ENCODE measurements at places on chromosomes 11 and 22.

GRCh38 chr22:38608992-38609750 is 39.2 kb upstream of the DMC1 start:
- no peak for DNase-seq

- DNase-seq = no peak
These were observed 522.8 kb upstream of the LUZP2 start for GRCh38 chr11:23974051-23974450.

DNA sequence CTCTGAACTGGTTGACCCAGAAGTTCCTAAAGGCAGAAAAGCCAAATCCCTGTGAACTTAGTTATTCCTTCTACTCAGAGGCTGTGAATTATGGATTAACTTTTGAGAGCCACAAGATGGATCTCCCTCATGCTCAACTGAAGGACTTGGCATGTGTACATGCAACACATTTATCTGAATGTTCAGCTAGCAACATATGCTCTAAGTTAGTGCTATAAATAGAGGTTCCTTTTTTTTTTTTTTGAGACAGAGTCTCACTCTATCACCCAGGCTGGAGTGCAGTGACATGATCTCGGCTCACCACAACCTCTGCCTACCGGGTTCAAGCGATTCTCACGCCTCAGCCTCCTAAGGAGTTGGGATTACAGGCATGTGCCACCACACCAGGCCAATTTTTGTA is 40.1 kb downstream of the EIF4ENIF1 start:
- DNase-seq = no peak

GRCh38 chr11:112339566-112339965 is 78.9 kb upstream of the PLET1 start:
- DNase-seq = no peak

DNA sequence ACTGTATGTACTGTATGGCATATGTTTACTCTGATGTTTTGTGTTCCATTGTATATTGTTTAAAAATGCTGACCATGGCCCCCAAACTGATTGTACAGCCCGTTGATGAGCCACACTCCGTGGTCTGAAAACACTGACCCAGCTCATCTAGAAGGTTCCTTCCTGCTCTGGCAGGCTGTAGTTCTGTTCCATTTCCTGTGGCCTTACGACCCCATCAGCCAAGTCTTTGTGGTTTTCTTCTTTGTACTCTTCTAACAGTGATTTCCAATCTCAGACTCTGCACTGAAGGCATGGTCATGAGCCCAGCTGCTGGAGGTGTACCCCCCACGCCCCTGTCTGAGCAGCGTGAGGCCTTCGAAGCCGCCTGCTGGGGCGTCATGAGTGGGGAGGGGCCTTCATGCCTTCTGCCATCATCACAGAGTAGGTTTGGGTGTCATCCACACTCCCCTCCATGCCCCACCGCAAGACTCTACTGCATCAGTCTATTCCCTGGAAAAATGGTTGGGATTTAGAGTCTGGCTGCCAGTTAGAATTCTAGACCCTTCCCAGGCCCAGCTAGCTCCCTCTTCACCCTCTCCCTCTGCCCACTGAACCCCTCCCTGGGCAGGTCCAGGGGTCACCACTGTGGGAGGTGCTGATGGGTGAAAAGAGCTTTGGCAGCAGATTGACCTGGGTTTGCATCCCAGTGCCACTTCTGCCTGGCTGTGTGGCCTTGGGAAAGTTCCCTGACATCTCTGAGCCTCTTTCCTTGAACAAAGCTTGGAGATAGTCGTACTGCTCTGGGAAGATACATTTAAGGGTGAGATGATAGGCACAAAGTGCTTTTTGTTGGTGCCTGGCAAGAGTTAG is 11.3 kb upstream of the C11orf96 start:
- DNase-seq = no peak

DNA sequence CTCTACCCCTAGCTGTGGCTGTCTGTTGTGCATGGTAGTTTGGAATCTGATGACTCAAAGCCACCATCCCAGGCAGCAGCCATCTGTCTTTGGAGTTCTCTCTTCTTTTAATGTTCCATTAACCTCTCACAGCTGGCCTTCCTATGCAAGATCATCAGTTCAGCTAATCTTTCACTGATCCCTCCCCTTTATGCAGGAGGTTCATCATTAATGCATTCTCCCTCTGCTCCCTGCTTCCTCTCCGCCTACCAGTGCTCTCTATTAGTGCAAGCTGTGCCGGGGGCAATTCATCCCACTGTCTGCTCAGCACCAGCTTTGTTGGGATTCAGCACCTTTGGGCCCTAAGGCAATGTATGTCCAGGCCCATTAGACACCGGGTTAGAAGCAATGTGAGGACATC is 413.0 kb upstream of the LRRC4C start:
- no peak for DNase-seq

GRCh38 chr11:40054631-40055030 is 1404.8 kb downstream of the LRRC4C start:
- DNase-seq = no peak

GRCh38 chr11:7057641-7058040 is 31.2 kb upstream of the RBMXL2 start:
- DNase-seq = no peak

- no peak for DNase-seq
These were observed 70.7 kb downstream of the ARFGAP2 start for GRCh38 chr11:47105974-47106373.

- no peak for DNase-seq
These were observed 36.2 kb downstream of the SERPINH1 start for GRCh38 chr11:75598264-75598663.

GRCh38 chr11:31643857-31644256 is 134.3 kb downstream of the ELP4 start:
- no peak for DNase-seq

- DNase-seq = no peak
These were observed 82.4 kb downstream of the AASDHPPT start for GRCh38 chr11:106159836-106160235.

DNA sequence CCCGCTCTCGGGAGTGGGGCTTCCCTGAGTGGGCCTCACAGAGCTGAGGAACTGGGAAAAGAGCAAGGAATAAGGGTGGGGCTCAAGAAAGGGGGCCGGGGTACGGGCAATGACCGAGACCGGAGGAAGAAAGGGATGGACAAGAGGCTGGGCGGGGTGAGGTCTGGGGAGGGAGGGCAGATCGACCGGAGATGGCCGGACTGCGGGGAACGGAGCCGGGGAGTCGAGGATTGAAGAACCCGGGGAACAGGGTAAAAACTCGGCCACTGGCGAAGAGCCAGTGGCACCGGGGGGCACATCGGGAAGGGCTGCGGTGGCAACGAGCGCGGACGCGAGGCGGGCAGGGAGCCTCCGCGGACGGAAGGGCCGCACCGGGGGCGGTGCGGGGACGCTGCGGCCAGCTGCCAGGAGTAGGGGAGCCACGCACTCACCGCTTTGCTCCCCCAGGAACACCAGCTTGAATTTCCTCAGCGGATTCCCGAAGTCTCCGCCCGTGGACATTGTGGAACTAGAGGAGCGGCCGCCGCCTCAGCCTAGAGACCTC is 667 bp downstream of the RAB6A start:
- peak; percentile 9 for DNase-seq

- DNase-seq = no peak
These were observed 1025.8 kb downstream of the FAM181B start for GRCh38 chr11:81707881-81708280.

DNA sequence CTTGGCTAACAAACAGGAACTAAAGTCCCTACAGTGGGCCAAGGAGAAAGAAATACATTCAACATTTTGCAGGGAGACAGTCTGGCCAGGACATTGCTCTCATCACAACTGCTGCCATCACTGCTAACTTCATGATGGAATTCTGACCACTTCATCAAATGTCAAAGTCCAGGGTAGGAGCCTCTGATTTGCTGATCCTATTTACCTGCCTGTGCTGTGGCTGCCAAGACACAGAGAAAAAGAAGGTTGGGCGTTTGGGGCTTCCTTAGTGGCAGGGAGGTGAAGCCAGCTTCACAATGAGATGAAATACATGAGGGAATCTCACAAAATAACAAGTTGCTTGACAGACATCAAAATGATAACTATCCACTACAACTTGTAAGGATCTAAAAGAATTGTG is 343.9 kb upstream of the CADM1 start:
- DNase-seq = no peak

DNA sequence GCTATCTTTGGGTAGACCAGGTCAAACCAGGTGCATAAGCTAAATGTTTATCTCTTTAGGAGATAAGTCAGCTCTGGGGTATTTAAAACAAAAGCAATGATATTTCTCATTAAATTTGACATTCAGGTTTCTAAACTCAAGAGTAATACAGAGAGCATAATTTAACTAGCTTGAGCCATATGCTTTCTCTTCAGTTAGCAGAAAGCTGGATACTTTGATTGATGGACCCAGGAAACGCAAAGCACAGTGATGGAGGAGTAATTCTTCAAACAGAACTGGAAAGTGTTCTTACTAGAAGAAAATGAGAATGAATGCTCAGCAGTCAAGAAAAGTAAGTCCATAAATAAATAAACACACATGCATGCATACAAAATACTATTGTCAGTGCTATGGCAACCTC is 885.7 kb upstream of the RAG2 start:
- no peak for DNase-seq

GRCh38 chr11:85867751-85868150 is 12.6 kb downstream of the CCDC83 start:
- DNase-seq = no peak

DNA sequence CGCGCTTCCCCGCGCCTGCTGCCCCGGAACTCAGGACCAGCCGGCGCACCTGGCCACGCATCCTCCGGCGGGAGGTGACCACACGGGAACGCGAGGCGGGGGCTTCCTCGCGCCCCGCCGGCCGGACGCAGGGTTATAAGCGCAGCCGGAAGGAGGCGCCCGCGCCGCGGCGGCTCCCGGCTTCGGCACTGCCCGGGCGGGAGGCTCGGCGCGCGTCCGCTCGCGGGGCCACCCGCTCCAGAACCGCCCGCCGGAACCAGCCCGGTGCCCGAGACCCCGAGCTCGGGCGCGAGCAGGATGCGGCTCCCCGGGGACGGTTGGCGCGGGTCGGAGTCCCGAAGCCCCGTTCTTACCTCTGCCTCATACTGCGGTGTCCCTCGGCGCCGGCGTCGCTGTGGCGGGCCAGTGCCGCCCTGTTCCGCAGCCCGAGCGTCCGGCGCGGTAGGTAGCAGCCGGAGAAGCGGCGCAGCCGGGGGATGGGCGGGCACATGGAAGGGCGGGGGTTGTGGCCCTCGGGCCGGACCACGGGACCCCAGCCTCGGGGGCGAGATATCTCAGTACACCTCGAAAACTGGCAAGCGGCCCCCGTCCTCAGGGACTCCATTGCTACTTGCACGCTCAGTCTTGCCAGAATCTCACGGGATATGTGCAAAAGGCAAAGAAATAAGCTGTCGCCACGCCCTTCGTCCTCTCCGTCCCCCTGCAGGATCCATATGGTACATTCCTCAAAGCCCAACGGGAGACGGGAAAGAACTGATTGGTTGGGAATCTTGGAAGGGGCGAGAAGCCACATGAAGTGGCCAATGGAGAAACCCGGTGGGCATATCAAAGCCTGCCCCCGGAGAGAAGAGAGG is 23.1 kb downstream of the MICAL3 start:
- DNase-seq = peak; percentile 64

DNA sequence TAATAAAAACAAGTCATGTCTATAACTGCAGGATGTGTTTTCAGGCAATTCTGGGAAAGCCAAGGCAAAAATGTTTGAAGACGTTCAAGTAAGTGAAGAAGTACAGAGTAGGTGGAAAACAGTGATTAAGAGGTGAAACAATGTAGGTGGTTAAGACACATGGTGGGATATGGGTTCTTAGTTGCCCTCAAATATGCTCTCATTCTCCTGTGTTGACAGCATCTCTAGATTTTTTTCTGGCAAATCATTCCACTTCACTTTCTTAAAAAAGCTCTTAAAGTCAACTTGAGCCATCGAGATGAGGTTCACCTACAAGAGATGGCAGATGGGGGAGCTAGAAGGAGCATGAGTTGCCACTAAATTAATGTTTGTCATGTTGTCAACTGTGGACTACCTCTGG is 1041.0 kb upstream of the CNTN5 start:
- no peak for DNase-seq

DNA sequence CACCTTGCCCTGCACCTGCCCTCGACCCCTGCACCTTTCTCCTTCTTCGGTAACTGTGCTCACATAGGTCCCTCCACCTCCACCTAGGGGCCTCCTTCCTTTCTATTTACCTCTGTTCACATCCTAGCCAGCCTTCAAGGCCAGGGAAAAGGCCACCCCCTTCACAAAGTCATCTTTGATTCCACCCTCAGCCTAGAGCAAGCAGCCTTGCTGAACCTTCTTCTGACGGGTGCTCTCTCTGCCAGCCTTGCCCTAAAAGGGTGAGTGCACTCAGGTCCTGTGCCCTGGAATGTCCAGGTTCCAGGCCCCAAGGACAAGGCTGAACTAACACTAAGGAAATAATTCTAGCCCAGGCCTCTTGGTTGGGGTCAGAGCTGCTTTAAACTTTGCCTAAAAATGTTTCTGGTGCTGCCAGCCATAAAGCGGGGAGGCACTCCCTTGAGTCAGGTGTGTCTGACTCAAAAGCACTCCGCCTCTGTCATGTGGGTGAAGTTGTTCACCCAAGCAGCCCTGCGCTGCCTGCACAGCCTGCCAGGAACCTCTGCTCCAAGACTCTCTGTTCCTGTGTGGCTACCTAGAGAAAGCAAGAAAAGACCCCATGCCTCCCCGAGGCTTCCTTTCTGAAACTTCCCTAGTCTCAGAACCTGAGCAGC is 9.2 kb upstream of the FAM83F start:
- no peak for DNase-seq

DNA sequence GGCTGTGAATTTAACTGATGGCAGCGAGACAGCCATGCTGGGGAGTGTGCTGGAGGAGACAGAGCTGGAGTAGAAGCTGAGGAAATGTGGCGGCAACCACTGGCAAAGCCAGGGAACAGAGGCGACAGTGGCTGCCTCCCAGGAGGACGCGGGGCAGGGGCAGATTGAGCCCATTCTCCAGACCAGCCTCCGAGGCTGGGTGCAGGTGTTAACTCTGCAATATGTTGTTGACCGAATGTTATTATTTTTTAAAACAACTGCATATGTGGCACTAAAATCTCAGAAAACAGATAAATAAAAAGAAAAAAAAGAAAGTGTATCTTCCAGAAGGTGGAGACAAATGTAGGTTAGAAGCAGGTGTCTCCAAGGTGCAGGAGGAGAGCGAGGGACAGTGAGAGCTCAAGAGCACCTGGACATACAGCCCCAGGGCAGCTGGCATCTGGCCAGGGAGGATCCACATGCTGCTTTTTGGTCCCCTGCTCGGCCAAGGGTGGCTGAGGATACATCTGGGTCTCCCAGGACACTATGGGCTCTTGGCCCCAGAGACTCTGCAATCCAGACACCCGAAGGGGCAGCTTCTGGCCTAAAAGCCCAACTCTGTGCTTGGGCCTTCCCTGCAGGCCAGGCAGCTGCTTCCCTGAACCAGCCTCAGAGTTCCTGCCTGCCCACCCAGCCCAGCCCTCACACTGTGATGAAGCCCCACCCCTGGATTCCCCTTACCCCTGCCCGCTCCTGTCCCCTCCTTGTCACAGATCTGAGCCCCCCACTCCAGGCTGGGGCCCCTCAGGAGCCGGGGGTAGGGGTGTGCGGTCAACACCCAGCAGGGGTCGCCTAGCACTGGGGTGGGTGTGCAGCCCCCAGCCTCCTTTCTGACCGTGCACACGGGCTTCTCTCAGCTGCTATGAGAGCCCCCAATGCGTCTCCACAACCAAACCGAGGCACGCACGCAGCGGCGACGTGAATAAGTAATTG is 12.9 kb downstream of the RTN4R start:
- no peak for DNase-seq

- DNase-seq = no peak
These were observed 8.4 kb downstream of the LRRC74B start for GRCh38 chr22:21054046-21054713.

Measured in stimulated activated CD8-positive, alpha-beta memory T cell treated with anti-CD3 and anti-CD28 coated beads, Interleukin-2, amount 100 ng/mL, for 48 hours (primary cell).